ENCODE measurements at places on chromosomes 6 and 20. TPM values are rescaled to one million over a fixed set of nuclear protein-coding genes. Genes with fewer than 3 reads are reported as not detected.

The SLC2A10 gene
- not detected for total RNA-seq

The ATP9A gene
- total RNA-seq = 16.1 TPM

The BHLHE23 gene
- not detected for total RNA-seq

The EDN1 gene
- total RNA-seq = not detected

The STMND1 gene
- not detected for total RNA-seq

The GPX5 gene
- not detected for total RNA-seq

The GZF1 gene
- 10.3 TPM for total RNA-seq

The MLN gene
- total RNA-seq = not detected

The SLC16A10 gene
- total RNA-seq = 4.2 TPM

The UNC5CL gene
- 1.2 TPM for total RNA-seq

The SEL1L2 gene
- not detected for total RNA-seq

The RSPO4 gene
- not detected for total RNA-seq

The HLA-G gene
- 1.2 TPM for total RNA-seq

The MAFB gene
- total RNA-seq = 1.2 TPM

The ESR1 gene
- total RNA-seq = 0.38 TPM

- no peak for DNase-seq
Measured at GRCh38 chr6:139422105-139423036, 47.9 kb upstream of the CITED2 start.

DNA sequence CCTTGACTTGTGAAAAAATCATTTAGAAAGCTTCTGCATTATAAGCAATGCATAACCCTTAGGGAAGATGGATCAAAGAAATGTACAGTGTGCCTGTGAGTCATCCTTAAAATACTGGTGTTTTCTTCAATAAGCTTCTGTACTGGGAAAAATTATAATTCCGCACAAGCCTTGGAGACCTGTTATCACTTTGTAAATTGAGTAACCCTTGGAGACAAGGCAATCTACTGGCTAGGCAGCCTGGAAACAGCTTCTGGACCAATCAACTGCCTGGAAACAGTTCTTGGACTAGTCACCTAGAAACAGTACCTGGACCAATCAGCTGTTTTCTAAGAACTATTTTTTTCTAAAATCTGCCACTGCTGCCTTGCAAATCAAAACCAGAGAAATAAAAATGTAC, 25.8 kb upstream of the RNGTT start:
- DNase-seq = no peak

DNA sequence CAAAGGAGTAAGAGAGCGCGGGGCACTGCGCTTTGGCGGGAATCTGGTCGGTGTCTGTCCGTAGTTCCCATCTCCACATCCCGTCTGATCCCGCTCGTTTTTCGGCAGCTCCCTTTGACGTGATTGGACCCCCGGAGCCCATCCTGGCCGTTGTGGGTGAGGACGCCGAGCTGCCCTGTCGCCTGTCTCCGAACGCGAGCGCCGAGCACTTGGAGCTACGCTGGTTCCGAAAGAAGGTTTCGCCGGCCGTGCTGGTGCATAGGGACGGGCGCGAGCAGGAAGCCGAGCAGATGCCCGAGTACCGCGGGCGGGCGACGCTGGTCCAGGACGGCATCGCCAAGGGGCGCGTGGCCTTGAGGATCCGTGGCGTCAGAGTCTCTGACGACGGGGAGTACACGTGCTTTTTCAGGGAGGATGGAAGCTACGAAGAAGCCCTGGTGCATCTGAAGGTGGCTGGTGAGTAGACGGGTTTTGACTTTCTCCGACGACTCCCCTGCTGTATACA, 1.4 kb downstream of the BTN1A1 start:
- peak; percentile 80 for DNase-seq

GRCh38 chr6:157049133-157049532, 272.0 kb downstream of the ARID1B start:
- DNase-seq = no peak

GRCh38 chr20:51831866-51832265, 29.5 kb upstream of the SALL4 start:
- DNase-seq = no peak

- DNase-seq = no peak
Measured at GRCh38 chr20:58646703-58647102, 4.4 kb upstream of the STX16 start.

- DNase-seq = no peak
Measured at GRCh38 chr20:58307270-58307669, 2.2 kb upstream of the RAB22A start.

DNA sequence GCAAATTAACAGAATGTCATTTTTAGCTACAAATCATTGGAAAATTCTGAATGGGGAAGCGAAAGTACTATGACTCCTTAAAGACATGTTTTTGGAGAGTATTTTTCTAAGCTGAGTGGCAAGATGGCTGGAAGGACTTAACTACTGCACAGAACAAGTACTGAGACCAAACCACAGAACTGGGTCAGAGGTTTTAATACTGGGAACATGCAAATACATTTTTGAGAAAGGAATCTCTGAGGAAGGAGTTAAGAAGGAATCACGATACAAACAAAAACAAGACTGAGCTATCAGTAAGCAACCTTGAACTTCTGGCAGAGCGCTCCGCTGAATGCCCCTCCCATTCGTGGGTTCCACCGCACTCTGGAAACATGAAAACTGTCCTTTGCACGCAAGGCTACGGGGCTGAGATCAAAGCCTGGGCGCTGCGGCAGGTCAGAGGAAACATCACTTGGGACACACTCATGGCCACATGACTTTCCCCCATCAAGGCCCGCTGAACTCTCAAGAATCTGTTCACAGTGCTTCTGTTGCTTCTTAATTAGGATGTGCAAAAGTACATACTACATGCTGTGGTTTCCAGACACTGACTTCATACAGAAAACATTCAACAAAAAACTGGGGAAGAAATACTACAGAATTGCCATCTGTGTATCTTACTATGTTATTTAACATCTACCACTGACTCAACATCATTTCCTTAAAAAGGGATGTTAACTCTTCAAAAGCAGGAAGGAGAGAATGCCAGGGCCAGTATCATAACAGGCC, 27.8 kb downstream of the SLC23A2 start:
- DNase-seq = peak; percentile 90

- peak; percentile 77 for DNase-seq
Measured at GRCh38 chr6:15246666-15247499, 1.0 kb downstream of the JARID2 start.

DNA sequence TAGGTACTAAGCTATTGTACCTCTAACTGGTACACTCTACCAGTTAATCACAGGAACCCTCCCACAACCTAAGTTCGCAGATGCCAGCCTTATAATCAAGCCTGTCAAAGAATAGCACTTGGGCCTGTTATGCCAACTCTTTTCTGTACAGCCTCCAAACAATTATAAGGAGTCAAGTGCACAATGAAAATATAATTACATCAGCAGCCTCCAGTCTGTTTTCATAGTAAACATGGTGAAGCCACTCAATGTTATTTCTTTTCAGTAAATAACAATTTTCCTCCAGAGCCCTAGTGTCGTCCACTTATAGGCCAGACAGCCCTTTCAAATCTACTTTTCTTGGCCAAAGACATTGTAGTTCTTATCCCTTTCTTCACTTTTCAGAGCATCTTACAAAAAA, 82.7 kb upstream of the CARMIL1 start:
- no peak for DNase-seq

DNA sequence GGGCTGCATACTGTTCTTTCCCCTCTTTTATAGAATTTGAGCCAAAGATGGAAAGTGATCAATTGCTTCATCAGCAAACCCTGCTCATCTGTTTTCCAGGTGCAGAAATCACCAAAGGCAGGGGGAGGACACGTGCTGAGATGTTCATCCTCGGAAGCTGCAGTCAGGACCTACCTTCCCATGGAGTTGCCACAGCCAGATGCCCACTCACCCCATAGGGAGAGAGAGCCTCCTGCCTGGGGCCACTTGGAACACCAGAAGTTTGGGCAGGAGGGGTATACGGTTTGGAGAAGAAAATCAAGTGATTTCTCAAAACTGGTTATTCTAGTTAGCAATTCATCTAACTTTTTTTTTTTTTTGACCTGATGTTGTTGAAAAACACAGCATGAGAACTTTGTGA, 5.3 kb upstream of the CST7 start:
- DNase-seq = no peak

GRCh38 chr6:134437376-134437775, 119.5 kb upstream of the SGK1 start:
- DNase-seq = peak; percentile 78

GRCh38 chr6:22271081-22271480, 25.8 kb downstream of the PRL start:
- no peak for DNase-seq

DNA sequence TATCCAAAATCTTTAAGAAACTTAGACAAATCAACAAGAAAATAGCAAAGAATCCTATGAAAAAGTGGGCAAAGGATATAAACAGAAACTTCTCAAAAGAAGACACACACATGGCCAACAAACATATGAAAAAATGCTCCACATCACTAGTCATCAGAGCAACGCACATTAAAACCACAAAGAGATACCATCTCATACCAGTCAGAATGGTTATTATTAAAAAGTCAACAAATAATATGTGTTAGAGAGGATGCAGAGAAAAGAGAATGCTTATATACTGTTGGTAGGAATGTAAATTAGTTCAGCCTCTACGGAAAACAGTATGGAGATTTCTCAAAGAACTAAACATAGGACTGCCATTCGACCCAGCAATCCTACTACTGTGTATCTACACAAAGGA, 212.0 kb upstream of the DTNBP1 start:
- no peak for DNase-seq

DNA sequence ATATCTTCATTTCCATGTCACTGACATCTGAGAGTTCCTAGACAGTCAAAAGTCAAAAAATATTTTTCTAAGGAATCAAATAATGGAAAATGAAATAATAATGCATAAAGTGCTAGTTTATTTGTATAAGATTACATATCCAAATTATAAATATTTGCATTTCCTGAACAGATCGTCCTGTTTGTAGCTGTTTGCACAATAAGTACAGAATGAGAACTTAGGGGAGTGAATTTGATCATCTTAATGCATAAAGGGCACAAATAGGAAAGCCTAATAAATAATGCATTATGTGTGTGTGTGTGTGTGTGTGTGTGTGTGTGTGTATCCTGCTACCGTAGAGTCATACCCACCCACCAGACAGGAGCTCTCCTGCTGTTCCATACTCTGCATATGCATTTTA, 521.0 kb upstream of the EPHA7 start:
- DNase-seq = no peak

GRCh38 chr20:46709459-46710152, at the start of gene SLC2A10:
Gene SLC2A10 (plus strand): TSS chr20:46709649. CDS start chr20:46709737, 88 bp downstream.
- DNase-seq = no peak

GRCh38 chr6:117165911-117166499, 99.4 kb upstream of the VGLL2 start:
- DNase-seq = no peak

DNA sequence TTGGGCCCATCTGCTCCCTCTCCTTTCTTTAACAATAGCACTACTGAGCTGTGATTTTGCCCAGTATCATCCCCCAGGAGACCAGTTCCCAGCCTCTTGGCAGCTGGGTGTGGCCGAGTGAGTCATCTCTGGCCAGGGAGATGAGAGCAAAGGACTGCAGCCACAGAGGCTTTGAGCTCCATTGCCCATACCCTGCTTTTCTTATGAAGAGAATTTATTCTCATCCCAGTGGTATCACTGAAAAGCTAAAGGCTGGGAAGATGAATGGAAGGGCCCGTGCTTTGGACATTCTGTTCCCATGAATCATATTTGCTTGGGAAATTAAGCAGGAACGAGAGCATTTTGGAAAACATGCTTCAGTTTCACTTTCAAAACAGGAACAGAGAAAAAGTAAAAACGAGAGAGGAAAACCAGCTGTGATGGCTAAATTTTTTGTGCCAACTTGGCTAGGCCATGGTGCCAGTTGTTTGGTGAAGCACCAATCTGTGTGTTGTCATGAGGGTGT, 14.9 kb downstream of the CST3 start:
- no peak for DNase-seq

GRCh38 chr6:168226902-168227318, 92.7 kb downstream of the DACT2 start:
- DNase-seq = no peak

DNA sequence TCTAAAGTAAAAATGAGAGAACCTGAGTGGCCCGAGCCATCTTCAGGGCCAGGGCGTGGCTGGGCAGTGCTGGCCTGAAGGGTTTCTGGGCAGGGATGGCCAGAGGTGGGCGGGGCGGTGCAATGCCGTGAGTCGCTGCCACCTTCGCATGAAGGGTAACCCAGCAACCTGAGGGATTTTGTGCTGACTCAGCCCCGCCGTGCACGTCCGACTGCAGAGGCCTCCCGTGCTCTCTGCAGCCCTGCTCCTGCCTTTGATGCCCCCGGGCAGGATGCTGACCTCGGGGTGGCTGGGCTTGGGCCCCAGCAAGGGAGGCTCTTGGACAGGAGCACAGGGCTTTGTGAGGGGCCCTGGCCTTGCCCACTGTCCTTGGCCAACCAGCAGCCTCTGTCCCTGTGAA, 81.7 kb upstream of the GATA5 start:
- DNase-seq = no peak

DNA sequence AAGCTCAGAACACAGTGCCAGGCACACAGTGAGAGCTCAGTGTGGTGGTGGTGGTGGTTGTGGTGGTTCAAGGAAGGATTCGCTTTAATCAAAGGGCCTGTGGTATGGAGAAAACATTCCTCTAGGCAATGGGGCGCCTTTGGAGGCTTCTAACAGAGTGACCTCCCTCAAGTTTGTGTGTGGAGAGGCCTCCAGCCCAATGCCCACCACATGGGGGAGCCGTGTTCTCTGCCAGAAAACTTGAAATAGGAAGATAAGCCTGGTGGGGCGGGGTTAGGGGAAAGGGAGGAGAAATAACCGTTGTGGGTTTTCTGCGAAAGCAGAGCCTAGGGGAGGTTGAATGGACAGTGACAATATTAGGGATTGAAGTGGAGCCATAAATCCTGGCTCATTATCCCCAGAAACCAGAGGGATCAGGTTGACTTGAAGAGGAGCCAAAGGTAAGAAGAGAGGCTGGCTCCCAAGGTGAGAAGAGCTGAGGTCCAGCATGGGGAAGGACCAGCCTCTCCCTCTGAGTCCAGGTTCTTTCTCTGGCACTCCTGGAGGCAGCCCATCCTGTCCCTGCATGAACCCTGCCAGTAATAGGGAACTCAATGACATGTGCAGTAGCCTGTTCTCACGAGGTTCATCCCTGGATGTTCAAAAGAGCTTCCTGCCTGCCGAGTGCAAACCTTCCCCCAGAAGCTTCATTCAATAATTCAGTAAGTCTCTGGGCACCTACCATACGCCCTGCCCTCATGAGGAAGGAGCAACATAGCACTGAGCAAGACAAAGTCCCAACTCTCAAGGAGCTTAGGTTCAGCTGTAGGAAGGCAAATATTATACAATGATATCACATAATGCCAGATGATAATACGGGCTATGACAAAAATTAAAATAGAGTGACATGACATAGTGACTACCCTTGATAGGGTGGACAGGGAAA, 51.4 kb downstream of the TGM2 start:
- peak; percentile 84 for DNase-seq

Data from activated CD4-positive, alpha-beta T cell treated with anti-CD3 and anti-CD28 coated beads, Interleukin-2, amount 10 ng/mL, durations not matched to agents 24 days and 14 days (primary cell).